Endothelial cell (in vitro differentiated cells): ENCODE measurements at places on chromosomes 13 and 19. TPM values are rescaled to one million over a fixed set of nuclear protein-coding genes. Genes with fewer than 3 reads are reported as not detected.

GRCh38 chr19:48668761-48669160 lies 4.1 kb downstream of the NTN5 start:
- no peak overlapping the region for H3K4me3 ChIP-seq
- peaks cover 5% of the 10 kb centered on the region for H3K36me3 ChIP-seq
- H3K27ac ChIP-seq, result no peak overlapping the region

DNA sequence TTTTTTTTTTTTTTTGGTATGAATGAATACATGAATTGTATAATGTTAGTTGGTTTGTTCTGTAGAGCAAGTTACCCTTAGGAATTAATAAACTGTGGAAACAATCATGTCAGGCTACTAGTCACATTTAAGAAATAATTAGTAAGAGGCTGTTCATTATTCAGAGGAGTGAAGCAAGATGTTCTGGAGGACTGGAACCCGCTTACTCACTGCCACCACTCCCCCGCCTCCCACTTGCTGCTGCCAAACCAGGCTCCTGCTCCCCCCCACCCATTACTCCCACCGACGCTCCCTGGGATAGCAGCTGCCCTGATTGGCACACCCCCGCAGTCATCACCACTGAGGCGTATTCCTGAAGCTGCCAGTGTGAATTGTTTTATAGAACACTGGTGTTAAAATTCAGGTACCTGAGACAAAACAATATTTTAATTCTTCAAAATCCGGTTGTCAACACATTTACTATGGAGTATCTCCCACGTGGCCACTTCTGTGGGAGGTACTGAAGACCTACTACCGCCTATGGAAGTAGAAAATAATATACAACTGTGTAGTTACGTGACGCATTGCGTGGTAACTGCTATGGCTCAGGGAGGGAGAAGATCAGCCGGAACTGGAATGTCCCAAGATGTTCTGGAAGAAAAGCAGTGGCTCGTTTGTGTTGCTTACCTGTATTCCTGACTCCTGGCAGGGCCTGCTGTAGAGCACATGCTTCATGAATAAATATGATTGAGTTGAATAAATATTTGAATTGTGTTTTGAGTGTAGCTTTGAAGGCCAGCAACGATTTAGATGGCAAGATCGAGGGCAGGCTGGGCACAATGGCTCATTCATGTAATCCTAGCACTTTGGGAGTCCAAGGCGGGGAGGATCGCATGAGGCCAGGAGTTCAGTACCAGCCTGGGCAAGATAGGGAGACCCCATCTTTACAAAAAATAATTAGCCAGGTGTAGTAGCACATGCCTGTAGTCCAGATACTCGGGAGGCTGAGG lies 1.7 kb downstream of the DPY19L3 start:
- no peak for DNase-seq
- peak overlapping the region; percentile 93 for H3K4me3 ChIP-seq
- H3K4me1 ChIP-seq, result peaks cover 21% of the 10 kb centered on the region
- peak overlapping the region; percentile 88 for H3K27ac ChIP-seq
- H3K27me3 ChIP-seq, result peaks cover 9% of the 10 kb centered on the region

DNA sequence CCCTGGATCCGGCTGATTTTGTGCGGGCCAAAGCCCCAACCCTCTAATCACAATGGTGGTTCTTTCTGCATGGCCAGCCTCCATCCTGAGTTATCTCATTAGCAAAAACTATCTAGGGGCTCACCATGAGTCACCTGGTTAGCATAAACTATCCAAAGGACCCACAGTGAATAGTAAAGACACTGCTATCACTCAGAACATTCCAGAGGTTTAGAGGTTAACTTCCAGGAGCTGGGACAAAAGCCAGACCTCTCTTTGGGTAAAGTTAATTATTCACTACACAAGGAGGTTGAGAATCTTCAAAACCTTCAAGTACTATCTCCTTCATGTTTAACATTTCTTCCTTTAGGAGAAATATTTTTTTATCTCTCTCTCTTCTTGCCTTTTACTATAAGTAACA lies 18.8 kb upstream of the PPP5C start:
- peaks cover 66% of the 10 kb centered on the region for H3K36me3 ChIP-seq
- peak overlapping the region; percentile 85 for H3K4me3 ChIP-seq
- H3K27ac ChIP-seq, result no peak overlapping the region
- DNase-seq, result no peak

DNA sequence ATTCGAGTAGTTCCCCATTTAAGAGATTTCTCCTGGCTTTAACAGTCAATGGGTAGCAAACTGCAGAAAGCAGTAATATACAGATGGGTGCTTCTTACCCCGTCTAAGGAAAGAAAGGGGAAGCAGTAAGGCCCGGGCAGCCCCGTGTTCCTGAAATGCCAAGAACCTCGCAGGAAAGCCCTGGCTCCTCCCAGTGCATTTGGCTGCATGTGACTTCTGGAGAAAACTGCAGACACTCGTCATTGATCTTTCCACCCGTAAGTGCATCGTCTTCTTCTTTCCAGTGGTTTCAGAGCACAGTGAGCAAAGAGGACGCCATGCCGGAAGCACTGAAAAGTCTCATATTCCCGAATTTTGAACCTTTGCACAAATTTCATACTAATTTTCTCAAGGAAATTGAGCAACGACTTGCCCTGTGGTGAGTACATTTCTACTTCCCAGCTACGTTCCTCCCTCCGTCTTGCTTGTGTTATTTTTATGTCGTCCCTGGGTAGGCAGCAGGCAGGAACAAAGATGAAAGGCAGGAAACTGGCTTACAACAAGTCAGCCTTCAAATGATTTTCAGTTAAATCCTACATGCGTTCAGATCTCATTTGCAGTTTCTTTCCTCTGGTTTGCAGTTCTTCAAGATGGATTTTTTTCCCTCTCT lies 165.2 kb downstream of the STK24 start:
- H3K36me3 ChIP-seq, result peaks cover 38% of the 10 kb centered on the region
- peak overlapping the region; percentile 0 for H3K4me3 ChIP-seq
- peak; percentile 49 for DNase-seq
- peaks cover 38% of the 10 kb centered on the region for H3K4me1 ChIP-seq

DNA sequence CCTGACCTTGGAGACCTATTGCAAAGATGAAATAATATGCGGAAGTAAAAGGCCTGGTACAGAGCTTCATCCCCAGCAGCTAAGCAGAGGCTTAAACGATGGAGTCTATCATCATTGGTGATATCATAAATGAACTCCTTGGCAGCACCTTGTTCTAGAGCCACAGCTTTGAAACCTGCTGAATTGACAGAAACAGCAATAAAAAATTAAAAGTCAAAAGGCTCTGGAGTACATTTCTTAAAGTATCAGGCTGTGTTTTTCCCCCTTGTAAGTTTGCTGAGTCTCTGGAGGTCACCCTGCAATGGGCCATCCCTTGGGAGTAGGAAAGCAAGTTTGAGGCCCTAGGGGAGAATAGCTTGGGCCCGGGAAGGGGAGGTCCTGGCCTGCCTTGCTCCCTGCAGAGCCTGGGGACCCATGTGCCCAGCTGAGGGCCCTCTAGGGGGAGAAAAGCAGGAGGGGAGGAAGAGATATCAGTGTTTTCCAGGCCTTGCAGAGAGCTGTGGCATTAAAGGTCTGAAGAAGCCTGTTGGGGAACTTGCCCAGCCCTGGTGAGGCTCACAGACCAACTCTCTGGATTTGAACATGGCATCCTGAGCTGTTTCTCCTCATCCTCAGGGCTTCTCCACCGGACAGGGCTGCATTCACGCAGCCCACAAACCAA lies 416.1 kb downstream of the ZNF536 start:
- H3K27ac ChIP-seq, result no peak overlapping the region
- H3K4me1 ChIP-seq, result no peaks in the 10 kb centered on the region
- DNase-seq, result no peak
- no peak overlapping the region for H3K4me3 ChIP-seq
- H3K27me3 ChIP-seq, result peaks cover 4% of the 10 kb centered on the region

Gene NDUFS7
- total RNA-seq, result 84.0 TPM

Gene SOX1
- total RNA-seq, result 1.7 TPM

Gene RASGRP4
- total RNA-seq, result 8.1 TPM

Gene DAND5
- total RNA-seq, result 0.69 TPM
